ENCODE measurements at places on chromosomes 11 and 22.
A peak's percentile ranks its signal among the peaks of the same experiment; 100 is the strongest.

- no peak for ATAC-seq
Observed at GRCh38 chr11:118314988-118315411, 10.5 kb downstream of the CD3E start.

- no peak for ATAC-seq
Observed at GRCh38 chr11:4809246-4809645, 5.1 kb upstream of the OR52R1 start.

GRCh38 chr22:47610281-47610680, 847.8 kb downstream of the TBC1D22A start:
- ATAC-seq: no peak

GRCh38 chr11:117501237-117501898, 173.7 kb downstream of the CEP164 start:
- no peak for ATAC-seq

GRCh38 chr11:34358728-34359547, 1.1 kb upstream of the ABTB2 start:
- peak; percentile 31 for ATAC-seq

DNA sequence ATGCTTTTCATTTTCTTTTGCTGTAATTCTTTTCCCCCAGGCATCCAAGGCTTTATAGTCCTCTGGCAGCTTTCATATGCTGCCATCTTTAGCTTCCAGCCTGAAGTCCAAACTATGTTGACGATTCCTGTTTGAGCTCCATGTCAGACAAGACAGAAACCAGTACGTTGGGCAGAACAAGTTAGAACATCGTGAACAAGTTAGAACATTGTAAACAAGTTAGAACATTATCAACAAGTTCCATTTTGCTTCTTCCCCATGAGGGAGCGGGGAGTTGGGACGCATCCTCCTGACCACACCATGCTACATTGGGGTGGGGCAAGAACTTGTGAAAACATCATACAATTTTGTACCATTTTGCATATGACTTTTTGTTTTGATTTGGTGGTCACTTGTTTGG, 23.9 kb downstream of the GLB1L2 start:
- no peak for ATAC-seq

DNA sequence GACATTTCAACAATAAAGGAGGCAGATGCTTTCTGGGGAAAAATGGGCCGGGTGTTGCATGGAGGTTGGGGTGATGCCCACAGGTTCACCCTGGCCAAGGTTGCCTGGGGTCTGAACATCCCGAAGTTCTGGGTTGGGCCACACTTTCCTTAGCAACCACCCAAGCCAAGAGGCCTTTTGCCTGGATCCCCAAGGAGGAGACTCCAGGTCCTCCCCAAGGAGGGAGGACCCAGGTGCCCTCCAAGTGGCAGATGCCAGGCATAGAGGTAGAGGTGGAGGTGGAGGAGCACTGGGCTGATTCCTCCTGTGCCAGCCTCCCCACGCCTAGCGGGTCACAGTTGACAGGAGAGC, 1.2 kb downstream of the CYB5R3 start:
- no peak for ATAC-seq

- ATAC-seq: no peak
Observed at GRCh38 chr11:121446752-121447156, 5.4 kb upstream of the SORL1 start.
